HCEC 1CT (cell line): ENCODE measurements at places on chromosomes 7 and 10.

- DNase-seq, result no peak
Measured at GRCh38 chr10:70362328-70362727, 20.1 kb downstream of the LRRC20 start.

- DNase-seq, result no peak
Measured at GRCh38 chr7:107538001-107538400, 25.7 kb downstream of the COG5 start.

GRCh38 chr10:91200314-91201212 lies 19.9 kb upstream of the PCGF5 start:
- DNase-seq, result no peak

DNA sequence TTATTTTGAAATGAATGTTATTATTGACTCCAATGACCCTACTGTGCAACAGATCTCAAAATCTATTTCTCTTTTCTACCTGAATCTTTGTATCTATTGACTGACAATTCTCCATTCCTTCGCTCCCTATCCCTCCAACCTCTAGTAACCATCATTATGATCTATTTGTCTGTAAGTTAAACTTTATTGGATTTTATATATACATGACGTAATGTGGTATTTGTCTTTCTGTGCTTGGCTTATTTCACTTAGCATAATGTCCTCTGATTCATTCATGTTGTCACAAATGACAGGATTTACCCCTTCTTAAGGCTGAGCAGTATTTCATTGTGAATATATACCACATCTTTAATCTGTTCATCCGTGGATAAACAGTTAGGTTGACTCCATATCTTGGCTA lies 200.4 kb upstream of the SORCS1 start:
- no peak for DNase-seq

DNA sequence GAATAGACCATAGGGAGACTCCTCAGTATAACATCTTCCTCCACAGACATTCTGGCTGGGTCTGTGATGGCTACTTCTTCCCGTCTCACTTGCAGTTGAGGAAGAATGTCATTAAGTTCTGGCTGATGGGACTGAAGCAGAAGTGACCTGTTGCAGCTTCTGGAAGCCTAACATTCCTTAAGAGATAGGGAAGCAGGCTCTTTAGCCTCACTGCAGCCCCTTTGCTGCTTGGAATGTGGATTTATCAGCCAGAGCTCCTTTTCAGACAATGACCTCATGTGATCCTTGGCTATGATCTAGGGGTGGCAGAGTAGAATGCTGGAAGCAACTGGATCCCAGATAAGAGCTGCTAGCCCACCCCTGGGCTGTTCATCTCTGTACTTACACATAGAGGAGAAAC lies 142.5 kb downstream of the RNF216 start:
- DNase-seq, result no peak

DNA sequence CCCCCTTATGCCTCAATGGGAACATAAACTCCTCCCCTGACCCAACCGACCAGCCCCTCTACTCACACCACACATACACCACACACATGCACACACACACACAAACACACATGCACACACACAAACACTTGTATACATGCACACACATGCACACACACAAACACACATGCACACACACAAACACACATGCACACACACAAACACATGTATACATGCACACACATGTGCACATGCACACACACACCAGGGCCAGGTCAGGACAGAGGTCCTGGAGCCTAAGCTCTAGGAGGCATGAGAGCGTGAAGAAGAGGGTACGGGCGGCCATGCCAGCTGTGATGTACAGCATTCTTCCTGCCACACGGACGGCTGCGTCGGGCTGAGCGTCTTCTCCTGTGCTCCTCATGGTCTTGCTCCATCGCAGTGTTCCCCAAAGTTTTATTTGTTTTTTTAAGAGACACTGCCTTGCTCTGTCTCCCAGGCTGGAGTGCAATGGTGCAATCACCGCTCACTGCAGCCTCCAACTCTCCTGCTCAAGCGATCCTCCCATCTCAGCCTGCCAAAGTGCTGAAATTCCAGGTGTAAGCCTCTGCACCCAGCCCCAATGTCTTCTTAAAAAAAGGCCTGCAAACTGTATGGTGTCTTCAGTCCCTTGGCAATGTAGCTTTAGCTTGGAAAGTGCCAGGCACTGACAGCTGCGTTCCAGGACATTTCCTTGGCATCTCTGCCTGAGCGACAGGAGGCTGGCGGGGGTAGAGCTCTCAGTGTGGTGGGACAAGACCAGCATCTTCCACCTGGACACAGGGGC lies 38.8 kb upstream of the INPP5A start:
- no peak for DNase-seq

DNA sequence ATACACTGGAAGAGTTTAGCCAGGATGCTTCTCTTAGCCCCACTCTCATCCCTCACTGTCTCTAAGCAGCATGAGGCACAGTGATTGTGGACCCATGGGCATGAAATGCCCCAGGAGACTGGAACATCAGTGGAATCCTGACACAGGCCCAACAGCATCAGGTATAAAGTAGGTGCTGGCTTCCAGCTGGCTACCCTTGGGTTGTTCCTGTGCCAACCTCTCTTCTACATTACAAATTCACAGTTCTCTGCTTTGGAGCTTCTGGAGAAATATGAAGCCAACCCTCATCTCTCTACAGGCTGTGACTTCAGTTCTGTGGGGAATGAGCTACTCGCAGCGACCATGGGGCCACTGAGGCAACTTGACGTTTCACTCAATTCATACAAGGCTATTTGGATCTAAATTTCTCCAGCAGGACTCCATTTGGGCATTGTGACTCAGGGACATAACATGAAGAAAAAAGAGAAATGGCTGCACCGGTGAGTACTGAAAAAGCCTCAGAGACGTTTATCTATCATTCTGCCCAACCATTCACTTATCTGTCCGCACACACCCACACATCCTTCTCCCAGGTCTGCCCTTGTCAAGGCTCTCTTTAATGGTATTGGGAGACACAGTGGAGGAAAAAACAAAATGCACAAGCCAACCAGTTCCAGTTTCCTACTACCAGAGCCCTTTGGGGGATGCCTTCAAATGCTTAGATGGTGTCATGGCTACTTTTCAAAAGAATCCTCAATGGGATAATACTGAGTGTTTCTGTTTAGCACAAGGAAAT lies 35.4 kb upstream of the TM9SF3 start:
- no peak for DNase-seq

- no peak for DNase-seq
Measured at GRCh38 chr10:97199152-97199551, 13.4 kb upstream of the SLIT1 start.

- DNase-seq, result peak; percentile 84
Measured at GRCh38 chr10:7354330-7355047, 56.3 kb downstream of the SFMBT2 start.

- no peak for DNase-seq
Measured at GRCh38 chr10:13795653-13796555, 209.1 kb downstream of the PRPF18 start.

DNA sequence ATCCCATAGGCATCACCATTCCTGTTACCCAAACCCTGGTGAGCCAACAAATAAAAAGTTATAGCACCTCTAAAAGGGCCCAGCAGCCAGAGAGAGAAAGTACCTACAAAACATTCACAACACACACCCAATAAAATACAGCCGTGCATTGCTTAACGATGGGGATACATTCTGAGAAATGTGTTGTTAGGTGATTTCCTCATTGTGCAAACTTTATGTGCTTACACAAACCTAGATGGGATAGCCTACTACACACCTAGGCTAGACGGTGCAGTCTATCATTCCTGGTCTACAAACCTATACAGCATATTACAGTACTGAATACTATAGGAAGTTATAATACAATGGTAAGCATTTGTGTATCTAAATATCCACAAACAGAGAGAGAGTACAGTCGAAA lies 44.9 kb upstream of the UCN3 start:
- no peak for DNase-seq

GRCh38 chr10:32054094-32054493 lies 2.1 kb downstream of the KIF5B start:
- peak; percentile 61 for DNase-seq

GRCh38 chr10:73979809-73980433 lies 18.0 kb upstream of the VCL start:
- DNase-seq, result no peak

DNA sequence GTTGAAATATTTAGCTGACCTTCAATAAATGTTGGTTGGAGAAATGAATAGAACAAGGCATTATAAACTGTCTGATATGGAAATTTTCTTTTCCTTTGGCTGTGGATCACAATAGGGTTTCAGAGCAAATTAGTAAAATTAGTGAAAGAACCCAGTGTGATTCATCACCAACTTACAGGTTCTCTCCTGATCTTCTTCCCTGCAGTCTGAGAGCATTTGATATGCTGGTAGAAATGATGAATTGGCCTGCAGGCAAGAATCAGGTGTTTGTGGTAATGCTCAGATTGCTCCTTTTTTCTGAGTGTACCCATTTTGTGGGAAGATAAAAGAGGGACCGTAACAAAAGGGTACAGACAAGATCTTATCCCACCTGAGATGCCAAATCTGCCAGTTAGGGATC lies 51.9 kb downstream of the BTAF1 start:
- DNase-seq, result no peak

GRCh38 chr7:132476541-132476940 lies 99.7 kb downstream of the PLXNA4 start:
- DNase-seq, result no peak

DNA sequence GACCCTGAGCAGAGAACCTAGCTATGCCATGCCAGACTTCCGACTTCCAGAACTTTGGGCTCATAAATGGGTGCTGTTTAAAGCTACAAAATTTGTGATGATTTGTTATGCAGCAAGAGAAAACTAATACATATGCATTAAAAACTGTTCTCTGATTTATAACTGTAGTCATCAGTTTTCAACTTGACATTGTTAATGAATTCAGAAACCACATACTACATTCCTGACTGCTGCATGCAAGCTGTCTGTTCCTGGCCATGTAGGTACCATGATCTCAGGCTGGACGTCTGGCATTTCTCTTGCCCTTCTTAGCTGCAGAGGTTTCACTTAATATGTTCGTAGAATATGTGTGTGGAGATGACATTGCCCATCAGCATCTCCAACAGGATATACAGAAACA lies 28.4 kb downstream of the MKX start:
- no peak for DNase-seq

GRCh38 chr10:112532956-112533355 lies 85.9 kb downstream of the VTI1A start:
- no peak for DNase-seq

DNA sequence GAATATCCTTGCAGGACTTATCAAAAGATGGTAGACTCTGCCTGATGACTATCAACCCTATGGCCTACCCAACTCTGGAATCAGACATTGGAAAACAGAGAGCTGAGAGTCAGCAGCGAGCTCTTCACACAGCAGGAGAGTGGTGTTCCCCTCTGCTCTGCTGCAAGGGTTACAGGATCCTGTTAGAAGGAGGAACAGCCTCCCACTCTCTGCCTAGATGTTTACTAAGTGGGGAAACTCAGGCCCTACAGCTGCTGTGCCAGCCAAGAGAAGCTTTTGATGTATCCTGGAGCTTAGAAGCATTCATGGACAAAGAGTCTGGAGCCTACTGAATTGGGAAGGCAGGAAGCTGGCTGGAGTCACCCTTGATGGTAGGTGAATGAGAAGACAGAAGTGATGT lies 104.6 kb downstream of the ABLIM1 start:
- DNase-seq, result no peak

DNA sequence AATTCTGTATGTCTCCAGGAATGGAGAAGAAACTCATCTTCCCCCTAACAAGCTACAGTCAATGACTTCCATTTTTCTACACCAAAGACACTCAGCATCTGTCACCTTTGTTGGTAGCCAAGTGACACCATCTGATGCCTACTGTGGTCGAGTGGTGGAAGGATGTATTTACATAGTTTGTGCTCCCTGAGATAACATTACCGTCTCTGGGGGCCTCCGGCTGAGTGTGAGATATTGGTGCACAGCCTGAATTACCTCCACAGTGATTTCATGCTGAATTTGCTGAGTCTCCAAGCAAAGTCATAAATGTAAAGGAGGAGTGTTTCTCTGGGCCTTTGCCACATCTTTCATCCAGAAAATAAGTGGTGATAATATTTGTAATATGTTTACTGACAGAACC lies 114.0 kb downstream of the GRID1 start:
- DNase-seq, result no peak

DNA sequence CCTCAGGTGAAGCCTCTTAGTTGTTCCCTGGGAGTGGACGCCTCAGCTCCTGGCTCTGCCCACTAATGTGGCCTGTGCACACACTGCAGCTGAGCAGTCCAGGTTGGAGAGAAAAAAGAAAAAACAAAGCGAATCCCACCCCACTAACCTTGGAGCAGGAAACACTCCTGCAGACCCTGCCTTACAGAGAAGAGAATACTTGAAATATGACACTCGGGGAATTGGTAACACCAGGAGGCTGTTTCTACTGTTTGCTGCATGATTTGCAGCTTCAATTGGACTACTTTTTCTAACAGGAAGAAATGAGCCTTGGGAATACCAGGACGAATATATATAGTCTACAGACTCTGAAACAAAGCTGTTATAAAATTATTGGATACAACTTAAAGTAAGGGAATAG lies 22.2 kb downstream of the CDHR3 start:
- no peak for DNase-seq

GRCh38 chr10:74049955-74050354 lies 52.0 kb downstream of the VCL start:
- no peak for DNase-seq

- DNase-seq, result no peak
Measured at GRCh38 chr7:159097661-159098423, 46.8 kb downstream of the VIPR2 start.

DNA sequence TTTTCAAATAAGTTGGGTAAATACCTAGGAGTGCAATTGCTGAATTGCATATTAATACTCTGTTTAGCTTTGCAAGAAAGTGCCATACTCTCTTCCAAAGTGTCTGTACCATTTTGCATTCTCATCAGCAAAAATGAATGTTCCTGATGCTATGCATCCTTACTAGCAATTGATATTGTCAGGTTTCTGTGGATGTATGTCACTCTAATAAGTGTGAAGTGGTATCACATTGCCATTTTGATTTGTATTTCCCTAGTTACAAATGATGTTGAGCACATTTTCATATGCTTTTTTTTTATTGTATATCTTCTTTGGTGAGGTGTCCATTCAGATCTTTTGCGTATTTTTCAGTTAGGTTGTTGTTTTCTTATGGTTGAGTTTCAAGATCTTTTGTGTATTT lies 230.4 kb upstream of the MAGI2 start:
- no peak for DNase-seq

GRCh38 chr10:125783957-125784356 lies 8.3 kb upstream of the MMP21 start:
- DNase-seq, result no peak

DNA sequence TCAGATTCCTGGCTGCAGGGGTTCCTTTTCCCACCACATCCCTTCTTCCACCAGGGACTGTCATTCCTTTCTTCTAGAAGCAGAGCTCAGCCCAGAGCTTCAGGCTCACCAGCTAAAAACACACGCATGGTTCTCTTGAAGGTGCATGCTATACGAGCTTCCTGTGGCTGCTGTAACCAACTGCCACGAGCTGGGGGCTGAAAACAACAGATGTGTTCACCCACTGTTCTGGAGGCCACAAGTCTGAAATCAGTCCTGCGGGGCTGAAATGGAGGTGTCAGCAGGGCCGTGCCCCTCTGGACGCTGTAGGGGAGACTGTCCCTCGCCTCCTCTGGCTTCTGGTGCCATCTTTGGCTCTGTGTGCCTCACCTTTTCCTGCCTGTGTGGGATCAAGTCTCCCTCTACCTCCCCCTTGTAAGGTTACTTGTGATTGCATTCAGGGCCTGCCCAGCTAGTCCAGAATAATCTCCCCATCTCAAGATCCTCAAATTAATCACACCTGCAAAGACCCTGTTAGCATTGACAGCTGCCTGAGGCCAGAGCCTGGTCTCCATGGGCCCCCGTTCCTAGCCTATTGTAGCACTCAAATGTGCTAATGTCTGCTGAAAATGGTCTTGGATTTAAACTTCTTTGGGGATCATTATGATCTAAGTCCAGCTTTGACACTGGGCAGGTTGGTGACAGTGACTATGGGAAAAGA lies 13.7 kb downstream of the RAB19 start:
- DNase-seq, result no peak
